ENCODE measurements at places on chromosomes 7 and 10.

- no peak for DNase-seq
Observed at GRCh38 chr7:147308539-147308938, 1191.9 kb downstream of the CNTNAP2 start.

- DNase-seq, result no peak
Observed at GRCh38 chr7:107080099-107080505, 35.6 kb downstream of the PRKAR2B start.

- DNase-seq, result no peak
Observed at GRCh38 chr7:24729365-24730017, 27.8 kb downstream of the GSDME start.

DNA sequence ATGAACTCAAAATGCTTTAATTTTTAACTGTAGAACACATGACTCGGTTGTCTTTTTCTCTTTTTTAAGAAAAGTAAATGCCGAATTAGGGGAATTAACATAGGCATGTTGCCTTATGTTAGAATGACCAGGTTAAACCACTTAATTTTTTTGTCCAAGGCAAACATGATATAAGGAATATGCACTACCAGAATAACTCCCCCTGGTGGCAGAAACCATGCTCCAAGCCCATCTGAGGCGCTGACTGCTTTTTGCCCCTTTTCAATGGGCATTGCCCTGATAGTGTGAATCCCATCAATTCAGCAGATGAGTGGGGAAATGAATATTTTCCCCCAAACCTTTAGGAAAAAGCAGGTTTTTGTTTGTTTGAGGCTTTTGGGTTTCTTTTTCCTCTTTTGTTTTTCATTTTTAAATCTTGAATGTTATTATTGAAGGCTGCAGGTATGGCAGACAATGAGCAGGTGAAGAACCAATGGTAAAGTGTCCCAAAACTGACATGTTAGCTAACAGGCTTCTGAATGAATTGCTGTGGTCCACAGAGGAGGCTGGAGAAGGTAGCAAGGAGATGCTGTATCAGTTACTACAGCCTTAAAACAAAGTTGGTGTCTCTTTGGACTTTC is 284.3 kb downstream of the SORCS3 start:
- DNase-seq, result peak; percentile 6

GRCh38 chr10:132359305-132360040 is 27.5 kb downstream of the LRRC27 start:
- no peak for DNase-seq

GRCh38 chr7:98315318-98315993 is 34.0 kb downstream of the BRI3 start:
- DNase-seq, result no peak

GRCh38 chr10:127150136-127150535 is 46.3 kb downstream of the INSYN2A start:
- DNase-seq, result no peak

DNA sequence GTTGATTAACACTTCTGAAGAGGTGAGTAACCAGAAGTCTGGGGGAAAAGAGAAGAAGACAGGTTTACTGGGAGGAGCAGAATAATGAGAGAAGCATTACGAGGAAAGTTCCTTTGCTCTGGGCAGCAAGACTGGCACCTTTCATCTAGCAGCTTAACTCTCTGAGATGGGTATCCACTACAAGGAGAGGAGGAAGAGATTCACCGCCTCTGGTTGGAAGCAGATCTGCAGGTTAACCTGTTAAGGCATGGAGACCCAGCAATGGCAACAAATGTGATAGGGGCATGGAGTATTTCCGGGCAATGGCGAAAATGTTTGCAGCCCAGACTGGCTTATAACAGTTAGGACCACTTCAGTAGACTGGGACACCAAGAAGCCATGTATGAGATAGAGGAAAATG is 162.2 kb downstream of the TFEC start:
- no peak for DNase-seq

DNA sequence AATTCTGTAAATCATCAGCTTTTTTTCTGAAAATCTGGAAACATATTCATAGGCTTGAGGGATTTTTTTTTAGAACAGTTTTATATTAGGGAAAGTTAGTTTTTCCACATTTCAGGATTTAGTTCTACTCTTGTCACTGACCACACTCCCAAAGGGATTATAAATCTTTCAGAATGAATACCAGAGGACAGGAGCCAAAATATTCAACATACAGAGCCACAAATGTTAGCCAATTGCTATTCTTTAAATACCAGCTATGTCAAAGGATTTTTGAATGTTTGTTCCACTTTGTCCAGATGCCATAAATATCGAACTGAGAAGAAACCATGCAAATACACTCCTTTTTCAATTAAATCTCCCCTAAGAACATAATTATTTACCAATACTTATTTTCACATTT is 50.7 kb downstream of the ODAD2 start:
- DNase-seq, result no peak

DNA sequence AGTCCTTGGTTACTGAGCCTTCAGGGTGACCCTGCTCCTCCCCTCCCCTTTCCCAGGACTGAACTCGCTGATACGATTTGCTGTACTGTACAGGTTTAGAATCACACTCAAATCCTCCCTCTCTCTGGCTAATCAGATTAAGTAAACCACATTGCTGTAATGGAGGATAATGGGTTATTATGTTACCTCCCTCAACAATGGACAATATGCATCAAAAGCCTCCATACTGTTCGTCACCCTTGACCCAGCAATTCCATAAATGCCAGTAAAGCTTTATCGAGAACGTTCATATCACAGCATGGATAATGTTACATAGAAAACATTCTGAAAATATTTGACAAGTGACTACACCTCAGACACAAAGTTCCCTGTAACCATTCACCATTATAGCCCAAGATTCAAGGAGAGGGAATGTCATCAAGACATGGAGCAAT is 61.7 kb downstream of the FAM107B start:
- no peak for DNase-seq

GRCh38 chr10:12588091-12588860 is 238.9 kb downstream of the CAMK1D start:
- no peak for DNase-seq

DNA sequence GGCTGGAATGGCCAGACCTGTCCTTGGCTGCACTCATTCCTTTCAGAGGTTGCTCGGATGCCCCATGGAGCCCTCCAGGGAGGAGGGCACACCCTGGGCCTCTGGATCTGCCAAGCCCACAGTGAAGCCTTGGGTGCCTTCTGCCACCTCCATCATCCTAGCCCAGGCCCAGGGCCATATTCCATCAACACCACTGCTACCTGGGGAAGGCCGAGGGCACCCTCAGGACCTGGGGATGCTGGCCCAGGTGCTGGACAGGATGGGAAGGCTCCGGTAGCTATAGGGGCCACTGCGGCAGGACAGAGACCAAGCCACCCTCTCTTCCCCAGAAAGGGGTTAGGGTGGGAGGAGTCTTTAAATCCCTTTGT is 810 bp downstream of the OPN4 start:
- no peak for DNase-seq

DNA sequence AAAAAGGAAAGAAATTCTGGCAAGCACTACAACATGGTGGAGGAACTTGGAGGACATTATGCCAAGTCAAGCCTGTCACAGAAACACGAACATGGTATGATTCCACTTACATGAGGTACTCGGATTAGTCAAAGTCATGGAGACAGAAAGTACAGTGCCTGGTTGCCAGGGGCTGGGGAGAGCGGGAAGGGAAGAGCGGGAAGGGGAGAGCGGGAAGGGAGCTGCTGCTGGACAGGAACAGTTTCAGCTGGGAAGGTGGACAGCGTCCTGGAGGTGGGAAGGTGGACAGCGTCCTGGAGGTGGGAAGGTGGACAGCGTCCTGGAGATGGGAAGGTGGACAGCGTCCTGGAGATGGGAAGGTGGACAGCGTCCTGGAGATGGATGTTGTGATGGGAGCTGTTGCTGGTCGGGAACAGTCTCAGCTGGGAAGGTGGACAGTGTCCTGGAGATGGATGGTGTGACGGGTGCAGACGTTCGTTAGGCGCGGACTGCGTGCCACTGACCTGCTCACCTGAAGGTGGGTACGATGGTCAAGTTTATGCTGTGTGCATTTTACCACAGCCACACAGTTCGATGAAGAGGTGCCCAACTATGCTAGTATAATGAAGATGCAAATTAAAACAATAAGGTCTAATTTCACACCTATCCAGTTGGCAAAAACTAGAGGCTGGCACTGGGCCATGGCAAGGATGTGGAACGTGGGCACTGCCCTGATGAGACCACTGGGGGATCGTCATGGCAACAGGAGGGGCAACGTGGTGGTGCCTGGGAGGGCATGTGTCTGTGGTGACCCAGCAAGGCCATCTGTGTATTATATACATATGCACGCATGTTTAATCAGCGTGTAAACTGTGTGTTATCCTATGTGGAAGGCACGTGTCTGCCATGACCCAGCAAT is 103.8 kb downstream of the NKX6-2 start:
- no peak for DNase-seq

DNA sequence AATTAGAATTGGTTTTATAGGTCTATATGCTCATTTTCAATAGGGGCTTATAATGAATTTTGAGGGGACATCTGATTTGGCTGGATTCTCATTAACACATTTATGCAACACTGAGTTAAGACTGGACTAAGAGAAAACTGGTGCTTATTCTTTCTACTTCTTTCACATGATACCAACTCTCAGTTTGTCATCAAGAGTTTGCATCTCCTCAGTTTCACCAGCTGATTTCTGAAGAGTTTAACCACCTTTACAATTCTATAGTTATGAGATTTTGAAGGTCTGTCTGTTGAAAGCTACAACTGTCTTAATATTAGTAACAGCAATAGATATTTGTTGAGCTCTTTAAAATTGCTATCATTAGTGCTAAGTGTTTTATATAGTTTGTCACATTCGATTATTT is 867.0 kb upstream of the SORCS1 start:
- no peak for DNase-seq

DNA sequence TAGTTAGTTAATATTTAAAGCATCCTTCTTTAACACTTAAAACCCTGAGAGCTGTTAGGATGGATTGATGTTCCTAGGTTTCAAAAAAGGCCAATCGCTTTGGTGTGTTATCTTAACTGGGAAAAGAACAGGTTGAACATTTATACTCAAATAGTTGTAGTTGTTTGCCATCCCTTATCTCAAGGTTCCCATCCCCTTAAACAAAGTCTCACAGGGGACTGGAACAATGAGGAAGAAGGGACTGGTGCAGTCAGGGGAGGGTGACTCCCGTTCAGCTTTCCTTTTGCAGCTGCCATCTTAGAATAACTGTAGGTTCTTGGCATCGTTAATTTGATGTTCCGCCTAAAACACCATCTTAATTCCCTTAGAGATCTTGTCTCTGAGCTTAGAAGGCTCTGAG is 2.6 kb upstream of the KBTBD2 start:
- DNase-seq, result no peak

- DNase-seq, result no peak
Observed at GRCh38 chr10:18377898-18378297, 237.7 kb downstream of the CACNB2 start.

DNA sequence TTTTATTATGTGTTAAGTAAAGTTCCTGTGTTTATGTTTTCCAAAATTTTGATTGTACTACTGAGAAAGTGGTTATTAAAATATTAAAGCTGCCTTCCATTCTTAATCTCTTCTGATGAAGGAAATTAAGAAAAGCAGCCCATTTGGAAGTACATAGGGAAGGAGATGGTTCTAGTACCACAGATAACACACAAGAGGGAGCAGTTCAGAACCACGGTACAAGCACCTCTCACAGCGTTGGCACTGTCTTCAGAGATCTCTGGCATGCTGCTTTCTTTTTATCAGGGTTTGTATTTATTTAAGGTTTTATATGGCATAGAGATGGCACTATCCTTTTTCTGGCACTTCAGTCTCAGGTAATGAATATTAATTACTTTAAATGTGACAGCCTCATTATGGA is 111.6 kb downstream of the PHTF2 start:
- no peak for DNase-seq

GRCh38 chr10:127995939-127996338 is 89.0 kb downstream of the PTPRE start:
- no peak for DNase-seq

DNA sequence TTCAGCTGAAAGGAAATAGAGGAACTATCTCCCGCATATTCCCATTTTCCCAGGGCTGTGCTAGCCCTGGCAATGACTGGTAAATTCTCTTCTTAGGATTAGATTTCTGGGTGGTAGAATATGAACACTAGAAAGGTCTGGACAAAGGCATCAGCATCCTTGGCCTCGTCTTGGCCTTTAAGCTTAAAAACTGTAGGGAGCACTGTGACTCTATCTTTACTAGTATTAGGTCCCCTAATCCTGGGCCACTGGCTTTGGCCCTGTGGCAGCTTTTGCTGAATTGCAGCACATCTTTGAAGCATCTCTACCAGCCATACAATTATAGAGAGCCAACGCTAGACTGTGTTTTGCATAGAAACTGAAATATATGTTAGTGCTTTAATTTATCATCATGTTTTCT is 41.5 kb upstream of the EBLN1 start:
- no peak for DNase-seq

- DNase-seq, result no peak
Observed at GRCh38 chr7:105532709-105533460, 884 bp downstream of the RINT1 start.

GRCh38 chr7:154879629-154880028 is 123.3 kb downstream of the PAXIP1 start:
- no peak for DNase-seq

- no peak for DNase-seq
Observed at GRCh38 chr10:61923210-61923949, 21.9 kb downstream of the ARID5B start.

DNA sequence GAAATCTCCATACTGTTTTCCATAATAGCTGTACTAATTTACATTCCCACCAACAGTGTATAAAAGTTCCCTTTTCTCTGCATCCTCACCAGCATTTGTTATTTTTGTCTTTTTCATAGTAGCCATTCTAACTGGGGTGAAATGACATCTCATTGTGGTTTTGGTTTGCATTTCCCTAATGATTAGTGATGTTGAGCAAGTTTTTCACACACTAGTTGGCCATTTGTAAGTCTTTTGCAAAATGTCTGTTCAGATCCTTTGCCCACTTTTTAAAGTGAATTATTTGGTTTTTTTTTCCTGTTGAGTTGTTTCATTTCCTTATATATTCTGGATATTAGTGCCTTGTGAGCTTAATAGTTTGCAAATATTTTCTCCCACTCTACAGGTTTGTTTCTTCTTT is 101.0 kb upstream of the NFE2L3 start:
- no peak for DNase-seq

DNA sequence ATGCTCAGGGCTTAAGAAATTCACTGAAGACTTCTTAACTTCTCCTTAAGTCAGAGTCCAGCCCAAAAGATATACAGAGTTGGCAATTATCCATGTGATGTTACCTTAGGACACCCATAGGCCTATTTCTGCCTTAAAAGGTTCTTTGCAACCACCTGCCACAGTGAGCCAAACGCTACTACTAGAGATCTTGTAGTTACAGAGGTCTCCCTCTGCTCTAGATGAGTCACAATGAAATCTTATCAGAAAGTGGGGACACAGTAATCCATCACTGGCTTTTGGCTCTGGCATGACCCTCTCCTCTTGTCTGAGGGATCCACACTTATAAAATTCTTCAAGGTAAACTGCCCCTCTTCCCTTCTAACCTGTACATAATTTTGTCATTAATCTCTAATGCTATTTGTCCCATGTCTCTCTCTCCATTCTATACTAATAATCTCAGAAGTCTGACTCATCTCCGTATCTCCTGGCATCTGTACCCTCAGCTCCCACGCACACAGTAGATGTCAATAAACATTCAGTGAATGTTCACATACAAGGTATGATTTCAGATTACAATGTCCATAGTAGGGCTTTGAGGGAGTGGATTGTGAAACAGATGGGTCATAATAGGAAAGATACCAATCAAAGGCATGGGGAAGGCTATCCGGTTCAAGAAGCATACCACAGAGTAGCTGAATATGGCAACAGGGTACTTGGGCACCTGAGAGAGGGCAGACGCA is 112.1 kb downstream of the SGMS1 start:
- DNase-seq, result no peak

- no peak for DNase-seq
Observed at GRCh38 chr7:15954671-15955354, 268.3 kb upstream of the MEOX2 start.

GRCh38 chr10:93991114-93991513 is 2.6 kb upstream of the PLCE1 start:
- no peak for DNase-seq
